ENCODE measurements at places on chromosomes 11 and 22. TPM values are rescaled to one million over a fixed set of nuclear protein-coding genes. Genes with fewer than 3 reads are reported as not detected.

DNA sequence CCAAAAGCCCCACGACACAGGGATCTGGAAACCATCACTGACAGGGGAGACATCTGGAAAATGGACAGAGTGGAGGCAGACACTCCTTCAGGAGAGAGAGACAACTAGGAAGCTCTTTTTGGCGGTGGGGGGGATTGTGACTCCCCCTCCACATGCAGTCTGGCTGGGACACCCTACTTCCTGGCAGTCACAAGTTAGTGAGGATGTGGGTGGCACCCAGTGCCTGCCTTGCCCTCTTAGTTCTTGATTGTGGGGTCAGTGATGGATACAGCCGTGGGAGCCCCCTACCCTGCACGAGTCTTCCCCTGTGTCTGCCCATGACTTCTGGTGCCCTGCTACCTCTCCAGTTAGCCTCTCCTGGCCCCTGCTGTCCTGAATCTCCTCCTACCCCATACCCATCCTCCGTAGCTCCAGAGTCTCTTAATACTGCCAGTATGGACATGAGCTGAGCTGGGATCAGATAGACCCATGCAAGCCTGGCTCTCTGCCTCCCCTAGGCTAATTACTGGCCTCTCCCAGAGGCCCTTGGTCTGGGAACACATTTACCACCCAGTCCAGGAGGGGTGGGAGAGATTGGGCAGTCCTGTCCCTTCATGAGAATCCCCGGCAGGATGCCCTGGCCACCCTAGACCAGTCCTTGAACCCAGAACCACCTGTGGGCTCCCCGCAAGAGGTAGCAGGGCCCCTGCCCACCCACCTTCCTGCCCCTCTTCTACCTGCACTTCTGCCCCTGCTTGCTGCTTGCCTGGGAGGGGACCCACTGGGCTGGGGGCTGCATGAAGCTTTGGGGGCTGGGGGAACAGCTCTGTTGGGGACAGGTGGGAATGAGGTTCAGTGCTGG is 22.8 kb downstream of the RHBDD3 start:
- H3K4me3 ChIP-seq, result no peak overlapping the region
- DNase-seq, result no peak
- no peaks in the 10 kb centered on the region for H3K27me3 ChIP-seq
- no peak overlapping the region for H3K27ac ChIP-seq
- no peaks in the 10 kb centered on the region for H3K36me3 ChIP-seq

DNA sequence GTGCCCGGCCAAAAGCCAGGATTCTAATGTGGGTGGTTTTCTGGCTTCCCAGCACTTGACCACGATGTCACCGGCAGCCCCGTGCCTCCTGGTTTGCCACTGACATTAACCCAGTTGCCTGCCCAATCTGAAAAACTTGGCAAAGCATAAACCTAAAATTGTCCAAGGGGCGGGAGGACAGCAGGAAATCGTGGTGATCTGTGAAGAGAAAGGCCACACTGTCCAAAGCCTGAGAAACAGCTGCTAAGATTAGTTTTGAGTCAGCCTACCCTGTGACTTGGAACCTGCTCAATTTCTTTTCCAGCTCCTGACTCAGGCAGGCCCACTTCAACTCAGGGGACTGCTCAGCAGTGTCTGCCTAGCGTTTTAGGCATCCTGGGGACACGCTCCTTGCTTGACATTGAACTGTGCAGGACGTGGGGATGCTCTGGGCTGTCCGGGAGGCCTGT is 8.2 kb upstream of the F2 start:
- H3K4me3 ChIP-seq, result no peak overlapping the region
- no peak for DNase-seq
- no peaks in the 10 kb centered on the region for H3K4me1 ChIP-seq
- no peak overlapping the region for H3K27ac ChIP-seq
- peaks cover 11% of the 10 kb centered on the region for H3K36me3 ChIP-seq

GRCh38 chr11:133579165-133580031 is 47.1 kb upstream of the OPCML start:
- no peaks in the 10 kb centered on the region for H3K27me3 ChIP-seq
- H3K36me3 ChIP-seq, result no peaks in the 10 kb centered on the region
- no peak for DNase-seq
- H3K4me3 ChIP-seq, result no peak overlapping the region

GRCh38 chr22:20957102-20957682 is 9.9 kb upstream of the AIFM3 start:
- no peaks in the 10 kb centered on the region for H3K27me3 ChIP-seq
- H3K4me1 ChIP-seq, result peaks cover 22% of the 10 kb centered on the region
- H3K36me3 ChIP-seq, result peaks cover 15% of the 10 kb centered on the region
- no peak overlapping the region for H3K27ac ChIP-seq
- H3K4me3 ChIP-seq, result peak overlapping the region; percentile 65

- no peak for DNase-seq
- no peak overlapping the region for H3K4me3 ChIP-seq
- no peak overlapping the region for H3K27ac ChIP-seq
- H3K36me3 ChIP-seq, result no peaks in the 10 kb centered on the region
These were observed 1.8 kb upstream of the THY1 start for GRCh38 chr11:119424775-119425174.

DNA sequence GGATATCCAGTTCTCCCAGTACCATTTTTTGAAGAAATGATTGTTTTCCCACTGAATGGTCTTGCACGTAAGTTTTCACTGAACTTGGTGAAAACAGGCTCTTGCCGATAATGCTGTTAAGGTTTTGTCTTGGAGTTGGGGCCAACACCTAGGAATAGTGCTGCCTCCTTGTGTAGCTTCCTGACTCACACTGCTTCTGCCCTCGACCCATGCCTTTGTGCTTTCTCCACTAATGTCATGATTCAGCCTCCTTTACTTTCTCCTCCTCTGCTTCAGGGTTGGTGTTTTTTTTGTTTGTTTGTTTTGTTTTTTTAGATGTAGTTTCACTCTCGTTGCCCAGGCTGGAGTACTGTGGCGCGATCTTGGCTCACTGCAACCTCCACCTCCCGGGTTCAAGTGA is 30.2 kb downstream of the SLC5A1 start:
- H3K4me3 ChIP-seq, result no peak overlapping the region
- H3K27me3 ChIP-seq, result no peaks in the 10 kb centered on the region
- DNase-seq, result no peak
- H3K4me1 ChIP-seq, result no peaks in the 10 kb centered on the region
- H3K27ac ChIP-seq, result no peak overlapping the region

DNA sequence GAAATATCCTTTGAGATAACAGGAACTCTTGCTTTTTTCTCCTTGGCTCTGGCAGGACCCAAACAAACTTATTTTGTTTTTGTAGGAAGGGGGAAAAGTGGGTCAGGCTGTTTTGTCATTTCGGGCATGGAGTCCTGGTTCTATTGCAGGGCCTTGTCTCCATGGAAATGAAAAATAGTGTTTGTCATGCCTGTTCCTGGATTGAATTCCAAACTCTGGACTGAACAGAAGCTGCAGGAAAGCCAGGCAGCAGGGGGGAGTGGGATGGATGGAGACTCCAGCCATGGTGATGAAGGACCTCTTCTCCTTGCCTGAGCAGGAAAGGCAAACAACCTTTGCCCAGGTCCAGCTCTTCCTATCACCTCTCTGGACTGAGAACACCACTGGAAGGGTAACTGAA is 87.0 kb downstream of the SCN3B start:
- H3K27ac ChIP-seq, result no peak overlapping the region
- H3K4me1 ChIP-seq, result no peaks in the 10 kb centered on the region
- no peaks in the 10 kb centered on the region for H3K36me3 ChIP-seq
- no peak for DNase-seq
- no peak overlapping the region for H3K4me3 ChIP-seq
- no peaks in the 10 kb centered on the region for H3K27me3 ChIP-seq

DNA sequence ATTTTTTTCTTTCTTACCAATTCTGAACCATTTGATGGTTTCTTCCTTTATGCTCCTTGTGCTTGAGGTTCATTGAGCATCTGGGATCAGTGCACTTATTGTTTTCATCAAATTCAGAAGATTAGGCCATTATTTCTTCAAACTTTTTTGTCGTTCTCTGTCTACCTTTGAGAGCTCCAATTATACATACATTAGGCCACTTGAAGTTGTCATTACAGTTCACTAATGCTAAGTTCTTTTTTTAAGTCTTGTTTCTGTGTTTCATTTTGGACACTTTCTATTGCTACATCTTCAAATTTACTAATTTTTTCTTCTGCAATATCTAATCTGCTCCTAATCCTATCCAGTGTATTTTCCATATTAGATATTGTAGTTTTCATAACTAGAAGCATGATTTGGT is 40.8 kb downstream of the CDPF1 start:
- no peak for DNase-seq
- H3K4me3 ChIP-seq, result no peak overlapping the region
- no peak overlapping the region for H3K27ac ChIP-seq

DNA sequence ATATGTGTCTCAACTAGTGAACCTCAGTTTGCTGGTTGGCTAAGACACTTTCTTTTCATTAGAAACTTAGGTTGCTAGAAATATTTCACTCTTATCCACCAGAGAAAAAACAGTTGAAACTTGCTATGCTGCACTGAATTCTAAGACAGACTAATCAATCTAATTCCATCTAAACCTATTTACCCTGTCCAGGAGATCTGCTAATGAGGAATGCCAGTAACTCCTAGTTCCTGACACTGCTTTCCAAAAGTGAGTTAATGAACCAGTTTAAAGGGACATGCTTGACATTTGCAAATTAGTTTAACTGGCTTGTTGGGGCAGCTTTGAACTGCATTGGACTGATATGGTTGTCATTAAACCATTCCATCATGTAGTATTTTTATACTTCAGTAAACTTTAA is 258.5 kb downstream of the CNTN5 start:
- no peaks in the 10 kb centered on the region for H3K4me1 ChIP-seq
- H3K36me3 ChIP-seq, result no peaks in the 10 kb centered on the region
- no peaks in the 10 kb centered on the region for H3K27me3 ChIP-seq

DNA sequence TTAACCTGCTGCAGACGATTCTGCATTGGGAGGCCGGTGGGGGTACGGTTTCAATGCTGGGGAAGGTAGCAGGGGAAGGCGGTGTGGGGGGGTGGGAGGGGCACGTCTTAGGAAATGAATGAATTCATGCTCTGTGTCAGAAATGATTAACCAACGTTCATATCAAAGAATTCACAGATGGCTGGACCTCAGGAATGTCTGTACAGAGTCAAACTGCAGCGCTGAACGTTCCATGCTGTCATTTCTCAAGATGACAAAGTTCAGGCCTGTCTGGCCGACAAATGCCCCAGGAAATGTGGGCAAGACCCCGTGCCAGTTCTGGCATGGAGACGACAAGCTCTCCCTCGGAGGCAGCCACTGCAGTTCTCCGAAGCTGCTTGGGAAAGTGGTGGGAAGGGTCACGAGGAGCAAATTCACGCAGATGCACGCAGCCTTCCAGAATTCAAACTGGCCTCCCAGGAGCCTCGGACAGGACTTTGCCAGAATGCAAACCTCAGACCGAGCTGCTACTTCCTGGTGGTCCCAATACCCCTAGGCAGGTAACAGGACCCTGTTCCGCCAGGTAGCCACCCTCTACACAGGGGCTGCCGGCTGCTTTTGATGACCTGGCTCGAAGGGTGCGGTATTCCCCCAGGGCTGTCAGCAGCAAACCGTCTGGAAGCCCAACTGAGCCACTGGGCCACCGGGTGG is 81.5 kb downstream of the TRMU start:
- peaks cover 20% of the 10 kb centered on the region for H3K4me1 ChIP-seq
- no peak overlapping the region for H3K4me3 ChIP-seq
- no peaks in the 10 kb centered on the region for H3K36me3 ChIP-seq
- H3K27ac ChIP-seq, result no peak overlapping the region

GRCh38 chr11:613369-613968 is 2.3 kb downstream of the IRF7 start:
- no peak overlapping the region for H3K27ac ChIP-seq
- H3K27me3 ChIP-seq, result no peaks in the 10 kb centered on the region
- DNase-seq, result peak; percentile 55

GRCh38 chr11:102343809-102344208 is 3.2 kb upstream of the BIRC2 start:
- H3K27me3 ChIP-seq, result no peaks in the 10 kb centered on the region
- peaks cover 2% of the 10 kb centered on the region for H3K36me3 ChIP-seq
- H3K4me3 ChIP-seq, result no peak overlapping the region
- H3K27ac ChIP-seq, result no peak overlapping the region
- peaks cover 9% of the 10 kb centered on the region for H3K4me1 ChIP-seq

DNA sequence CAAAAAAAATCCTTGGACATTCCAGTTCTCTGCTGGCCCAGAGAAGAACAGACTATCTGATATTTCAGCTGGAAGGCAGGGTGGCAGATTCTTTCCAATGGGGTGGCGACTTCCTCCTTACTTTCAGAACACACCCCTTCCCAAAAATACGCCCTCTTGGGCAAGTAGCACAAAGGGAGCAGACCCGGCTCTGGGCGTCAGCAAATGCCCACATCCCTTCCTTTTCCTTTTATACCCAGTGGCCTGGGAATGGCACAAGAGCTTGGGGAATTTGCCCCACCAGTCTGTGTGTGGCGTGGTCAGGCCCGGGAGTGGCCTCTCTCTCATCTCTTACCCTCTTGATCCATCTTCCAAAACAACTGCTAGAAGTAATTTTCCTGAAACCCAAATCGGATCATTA is 33.0 kb upstream of the NUP160 start:
- peaks cover 13% of the 10 kb centered on the region for H3K4me1 ChIP-seq
- no peak overlapping the region for H3K27ac ChIP-seq
- H3K27me3 ChIP-seq, result no peaks in the 10 kb centered on the region
- no peak overlapping the region for H3K4me3 ChIP-seq

GRCh38 chr11:100575860-100576717 is 111.0 kb upstream of the ARHGAP42 start:
- H3K36me3 ChIP-seq, result no peaks in the 10 kb centered on the region
- H3K27ac ChIP-seq, result no peak overlapping the region
- no peak for DNase-seq
- peaks cover 4% of the 10 kb centered on the region for H3K27me3 ChIP-seq

- H3K4me1 ChIP-seq, result no peaks in the 10 kb centered on the region
- no peak overlapping the region for H3K27ac ChIP-seq
- no peak for DNase-seq
These were observed 135.0 kb downstream of the BUD13 start for GRCh38 chr11:116637766-116638165.

DNA sequence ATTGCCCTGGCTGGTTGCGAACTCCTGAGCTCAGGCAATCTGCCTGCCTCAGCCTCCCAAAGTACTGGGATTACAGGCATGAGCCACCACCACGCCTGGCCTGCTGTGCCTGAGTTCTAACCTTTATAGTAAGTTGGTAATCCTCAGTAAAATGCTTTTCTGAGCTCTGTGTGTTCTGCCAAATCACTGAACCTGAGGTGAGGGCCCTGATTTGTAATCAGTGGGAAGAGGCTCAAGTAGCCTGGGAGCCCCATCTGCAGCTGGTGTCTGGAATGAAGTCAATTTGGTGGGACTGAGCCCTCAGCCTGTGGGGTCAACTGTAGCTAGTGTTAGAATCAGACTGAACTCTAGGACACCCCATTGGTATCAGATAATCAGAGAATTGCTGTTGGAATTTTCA is 72.6 kb upstream of the PARVG start:
- DNase-seq, result no peak
- H3K36me3 ChIP-seq, result no peaks in the 10 kb centered on the region
- no peaks in the 10 kb centered on the region for H3K4me1 ChIP-seq

GRCh38 chr11:74018331-74019005 is 9.6 kb upstream of the UCP3 start:
- DNase-seq, result no peak
- H3K36me3 ChIP-seq, result peaks cover 5% of the 10 kb centered on the region
- H3K27me3 ChIP-seq, result no peaks in the 10 kb centered on the region
- no peak overlapping the region for H3K4me3 ChIP-seq
- H3K27ac ChIP-seq, result no peak overlapping the region

GRCh38 chr11:61115498-61116224 is 13.4 kb downstream of the CD5 start:
- no peak overlapping the region for H3K4me3 ChIP-seq
- H3K36me3 ChIP-seq, result no peaks in the 10 kb centered on the region
- H3K4me1 ChIP-seq, result peaks cover 31% of the 10 kb centered on the region

OR4D6 gene
- not detected for total RNA-seq

BAIAP2L2 gene
- total RNA-seq, result 1.9 TPM

RIBC2 gene
- total RNA-seq, result 0.38 TPM

OR8U1 gene
- not detected for total RNA-seq

SHANK2 gene
- total RNA-seq, result 4.9 TPM

TMPRSS13 gene
- total RNA-seq, result 1.8 TPM

OR10A6 gene
- not detected for total RNA-seq

TEAD1 gene
- total RNA-seq, result not detected

BSCL2 gene
- total RNA-seq, result 21.2 TPM

Data from natural killer cell (primary cell).